ENCODE measurements at places on chromosomes 6 and 20. TPM values are rescaled to one million over a fixed set of nuclear protein-coding genes. Genes with fewer than 3 reads are reported as not detected.

The LRFN2 gene
- not detected for total RNA-seq

The SNTA1 gene
- 12.1 TPM for total RNA-seq

The TFAP2D gene
- total RNA-seq: not detected

The POM121L2 gene
- total RNA-seq: not detected

The MMP24 gene
- total RNA-seq: 26.7 TPM
